ENCODE measurements at places on chromosomes 13 and 19.

DNA sequence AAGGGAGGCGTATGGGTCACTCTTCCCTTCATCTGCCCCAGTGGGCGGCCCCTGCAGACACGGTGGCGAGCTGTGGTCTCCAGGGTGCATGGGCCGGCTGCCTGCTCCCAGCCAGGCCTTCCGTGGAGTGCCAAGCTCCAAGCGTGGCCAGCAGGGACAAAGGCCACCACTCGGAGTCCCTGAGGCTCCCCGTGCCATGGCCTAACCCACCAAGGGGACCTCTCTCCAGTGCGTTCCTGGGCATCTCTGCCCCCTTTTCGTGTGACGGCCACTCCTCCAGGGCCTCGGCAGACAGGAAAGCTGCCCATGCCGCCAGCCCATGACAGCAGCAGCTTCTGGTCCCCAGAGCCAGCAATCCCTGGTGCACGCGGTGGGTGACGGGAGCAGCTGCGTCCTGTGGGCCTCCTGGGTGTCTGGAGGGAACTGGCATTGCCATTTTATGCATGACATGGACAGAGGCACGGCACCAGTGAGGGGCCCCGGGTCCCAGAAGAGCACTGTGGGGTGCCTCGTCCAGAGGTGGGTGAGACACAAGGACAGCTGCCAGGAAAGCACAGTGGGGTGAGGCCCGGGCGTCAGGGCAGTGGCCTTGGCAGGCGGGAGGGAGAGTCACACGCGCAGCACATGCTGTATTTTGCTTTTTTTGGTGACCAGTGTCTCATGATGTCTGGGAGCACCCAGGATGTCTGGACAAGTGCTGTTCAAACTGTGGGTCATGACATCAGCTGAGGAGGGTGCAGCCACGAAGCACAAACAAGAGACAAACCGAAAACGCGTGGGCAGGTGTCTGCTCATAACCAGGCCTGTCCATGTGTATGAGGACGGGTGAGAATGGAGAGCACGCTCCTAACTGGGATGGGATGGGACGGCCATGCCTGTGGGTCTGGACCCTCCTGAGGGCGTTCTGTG is 32.3 kb downstream of the CEBPG start:
- peak; percentile 38 for DNase-seq

- DNase-seq = no peak
These were observed 183.0 kb downstream of the DCT start for GRCh38 chr13:94296471-94296870.

DNA sequence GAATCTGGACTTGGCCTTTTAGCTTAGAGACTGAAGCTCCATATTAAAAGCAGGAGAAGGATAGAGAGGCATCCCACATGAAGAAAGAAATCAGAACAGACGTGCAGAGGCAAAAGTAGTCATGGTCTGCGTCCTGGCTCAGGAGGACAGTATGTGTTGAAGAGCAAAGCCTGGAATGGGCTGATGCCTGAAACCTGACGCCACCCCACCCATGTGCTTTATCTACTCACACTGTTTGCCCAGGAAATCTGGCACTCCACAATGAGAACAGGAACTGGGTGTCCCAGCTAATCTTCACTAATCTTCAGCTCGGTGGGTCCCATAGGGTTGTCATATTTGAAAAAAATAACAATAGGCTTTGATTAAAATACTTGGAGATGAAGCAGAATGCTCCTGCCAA is 549.0 kb upstream of the GPC6 start:
- DNase-seq = no peak

- DNase-seq = peak; percentile 81
These were observed 550 bp downstream of the CERS4 start for GRCh38 chr19:8209462-8210378.
